ENCODE measurements at places on chromosomes 11 and 22.
A peak's percentile ranks its signal among the peaks of the same experiment; 100 is the strongest.

- no peak for DNase-seq
Observed at GRCh38 chr11:110038201-110038600, 55.0 kb upstream of the ZC3H12C start.

GRCh38 chr11:83078269-83078668, 6.6 kb upstream of the RAB30 start:
- DNase-seq, result no peak

GRCh38 chr11:64791781-64792291, 11.2 kb downstream of the MAP4K2 start:
- DNase-seq, result no peak

DNA sequence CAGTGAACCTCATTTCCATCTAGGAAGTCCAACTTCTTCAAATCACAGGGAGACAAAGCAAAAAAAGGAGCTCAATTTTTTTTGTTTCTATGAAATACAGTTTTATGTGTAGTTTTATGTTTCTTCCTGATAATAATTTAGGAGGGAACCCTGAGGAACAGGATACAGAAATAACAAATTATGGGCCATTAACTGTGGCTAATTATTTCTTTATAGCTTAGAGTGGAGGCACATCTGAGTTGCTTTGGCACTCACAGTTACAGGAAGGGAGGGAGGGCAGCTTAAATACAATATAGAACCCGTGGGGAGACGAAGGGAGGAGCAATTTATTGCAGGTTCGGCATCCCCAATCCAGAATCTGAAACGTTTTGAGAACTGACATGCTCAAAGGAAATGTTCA, 37.1 kb upstream of the HORMAD2 start:
- DNase-seq, result no peak

- DNase-seq, result no peak
Observed at GRCh38 chr22:47846206-47846605, 1083.8 kb downstream of the TBC1D22A start.

DNA sequence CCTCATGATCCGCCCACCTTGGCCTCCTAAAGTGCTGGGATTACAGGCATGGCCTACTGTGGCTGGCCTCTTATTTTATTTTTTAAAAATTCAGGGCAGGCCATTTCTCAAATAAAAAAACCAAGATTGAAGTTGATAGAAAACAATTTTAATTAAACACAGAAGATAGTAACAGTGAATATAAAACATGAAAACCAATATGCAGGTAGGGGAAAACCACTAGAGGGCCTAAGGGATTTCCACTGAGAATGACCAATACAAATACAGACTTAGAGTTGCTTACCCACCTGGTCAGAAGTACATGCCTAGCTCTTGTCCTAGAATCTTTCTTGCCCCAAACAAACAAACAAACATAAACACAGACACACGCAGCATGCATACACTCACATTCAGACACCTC, 1.7 kb upstream of the RTCB start:
- no peak for DNase-seq

GRCh38 chr11:67031791-67032561, 9.0 kb downstream of the SYT12 start:
- DNase-seq, result no peak

GRCh38 chr11:45173064-45173463, 26.6 kb downstream of the PRDM11 start:
- no peak for DNase-seq

- no peak for DNase-seq
Observed at GRCh38 chr11:96132437-96132836, 208.5 kb upstream of the MTMR2 start.

- no peak for DNase-seq
Observed at GRCh38 chr22:20279662-20280134, 11.6 kb upstream of the RTN4R start.

GRCh38 chr22:43993072-43993760, 30.9 kb upstream of the PARVB start:
- peak; percentile 87 for DNase-seq

GRCh38 chr11:133808393-133809140, 36.7 kb downstream of the SPATA19 start:
- no peak for DNase-seq

DNA sequence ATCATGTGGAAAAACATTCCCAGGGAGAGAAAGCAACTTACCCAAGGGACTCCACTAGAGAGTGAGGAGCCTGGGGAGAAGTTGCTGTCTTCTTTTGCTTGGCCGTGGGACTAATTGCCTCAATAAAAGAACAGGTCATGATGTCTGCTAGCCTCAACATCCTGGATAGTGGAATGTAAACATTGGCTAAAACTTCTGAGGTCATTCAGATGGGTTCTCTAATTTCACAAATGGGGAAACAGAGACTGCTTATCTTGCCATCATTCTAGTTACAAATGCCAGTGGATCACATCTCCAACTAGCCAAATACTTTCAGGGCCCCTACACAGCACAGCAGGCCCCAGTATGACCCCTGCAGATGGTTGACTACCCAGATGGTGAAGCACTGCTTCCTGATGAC, 28.4 kb upstream of the PAMR1 start:
- no peak for DNase-seq

GRCh38 chr11:63012430-63012829, 3.2 kb downstream of the SLC22A8 start:
- DNase-seq, result no peak

DNA sequence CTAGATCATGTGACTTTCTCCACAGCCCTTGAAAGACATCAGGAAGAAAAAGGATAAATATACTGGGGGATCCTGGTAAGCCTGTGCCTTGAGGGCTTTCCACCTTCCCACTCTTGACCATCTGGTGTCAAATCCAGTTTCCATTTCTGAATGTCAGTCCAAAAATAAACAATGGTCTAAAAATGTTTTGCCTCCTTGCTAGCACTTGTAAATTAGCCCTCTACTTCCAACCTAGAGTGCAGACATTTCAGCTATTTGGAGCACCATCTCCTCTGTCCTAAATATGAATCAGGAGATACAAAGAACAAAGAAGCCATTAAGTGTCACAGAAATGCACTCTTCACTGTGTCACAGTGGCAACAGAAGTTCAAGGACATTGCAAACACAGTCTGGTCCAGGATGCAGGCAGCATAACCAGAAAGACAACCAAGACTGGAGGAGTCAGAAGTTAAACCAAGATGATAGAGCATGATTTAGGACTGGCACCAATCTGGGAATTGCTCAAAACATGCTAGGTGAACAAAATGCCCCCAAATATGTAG, 88.1 kb downstream of the CCDC34 start:
- no peak for DNase-seq

DNA sequence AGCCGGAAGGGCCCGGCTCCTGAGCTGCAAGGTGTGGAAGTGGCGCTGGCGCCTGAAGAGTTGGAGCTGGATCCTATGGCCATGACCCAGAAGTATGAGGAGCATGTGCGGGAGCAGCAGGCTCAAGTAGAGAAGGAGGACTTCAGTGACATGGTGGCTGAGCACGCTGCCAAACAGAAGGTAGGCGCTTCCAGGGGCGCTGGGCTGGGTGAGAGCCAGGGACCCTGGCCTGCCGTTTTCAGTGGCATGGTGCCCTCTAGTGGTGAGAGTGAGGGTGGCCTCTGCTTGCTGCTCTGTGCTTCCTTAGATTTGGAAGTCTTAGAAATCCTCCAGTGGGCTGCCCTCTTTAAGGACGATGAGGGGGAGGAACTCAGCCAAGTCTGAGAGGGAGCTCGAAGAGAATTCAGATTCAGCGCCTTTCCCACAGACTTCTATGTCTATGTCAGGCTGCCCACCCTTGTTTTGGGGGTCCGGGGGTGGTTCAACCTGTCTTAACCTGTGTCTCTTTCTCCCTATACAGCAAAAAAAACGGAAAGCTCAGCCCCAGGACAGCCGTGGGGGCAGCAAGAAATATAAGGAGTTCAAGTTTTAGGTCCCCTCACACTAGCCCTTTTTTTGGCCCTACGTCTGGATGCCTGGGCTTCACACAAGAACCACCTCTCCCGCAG, 1.8 kb upstream of the PACS1 start:
- peak; percentile 87 for DNase-seq

GRCh38 chr11:114027391-114027790, 32.1 kb upstream of the ZBTB16 start:
- DNase-seq, result no peak

DNA sequence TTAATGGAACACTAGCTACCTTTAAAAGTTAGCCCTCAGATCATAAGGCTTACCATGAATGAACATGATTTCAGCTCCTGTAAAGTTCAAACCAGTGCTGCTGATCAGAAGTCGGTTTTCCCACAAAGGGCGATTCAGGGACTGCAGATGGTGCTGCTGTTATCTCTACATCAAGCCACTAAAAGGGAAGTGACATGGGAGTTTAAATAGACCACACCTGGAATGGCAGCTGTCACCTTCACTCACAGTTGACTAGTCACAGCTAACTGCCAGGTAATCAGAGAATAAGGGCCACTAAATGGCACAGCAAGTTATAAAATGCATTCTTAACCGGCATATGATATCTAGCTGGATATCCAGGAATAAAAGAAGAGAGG, 581.1 kb upstream of the ARHGAP42 start:
- no peak for DNase-seq

DNA sequence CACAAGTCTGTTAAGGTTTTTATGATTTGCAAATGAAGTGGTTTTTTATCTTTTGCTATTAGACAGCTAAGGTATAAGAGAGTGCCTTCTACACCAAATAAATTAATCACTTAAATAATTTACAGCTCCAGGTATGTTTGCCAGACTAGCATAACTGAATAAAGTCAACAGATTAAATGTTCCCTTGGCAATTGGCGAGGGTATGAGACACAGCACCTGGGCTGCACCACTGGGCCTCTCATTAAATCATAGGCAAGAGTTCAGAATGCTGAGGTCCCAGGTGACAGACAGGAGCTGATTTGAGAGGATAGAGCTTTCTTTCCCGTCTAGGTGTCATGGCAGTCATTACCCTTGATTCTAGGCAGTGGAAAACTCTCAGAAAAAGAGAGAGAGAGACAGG, 62.6 kb upstream of the WT1 start:
- DNase-seq, result no peak

DNA sequence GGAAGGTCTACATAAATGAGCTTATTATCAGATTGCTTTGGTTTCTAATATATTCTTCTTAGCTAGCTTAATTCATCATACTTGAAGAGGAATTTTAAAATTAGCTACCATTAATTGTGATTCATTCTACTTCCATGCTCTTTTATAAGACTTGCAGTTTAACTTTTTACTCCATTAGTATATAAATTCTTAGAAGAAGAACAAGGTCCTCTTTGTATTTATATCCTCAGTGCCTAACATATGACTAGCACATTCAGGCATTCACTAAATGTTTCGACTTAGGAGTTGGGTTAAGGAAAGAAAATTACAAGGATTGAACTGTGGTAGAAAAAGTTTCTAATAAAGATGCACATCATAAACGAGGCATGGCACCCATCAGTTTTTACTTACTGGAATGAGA, 1135.5 kb downstream of the JRKL start:
- no peak for DNase-seq

GRCh38 chr11:107973641-107974040, 35.1 kb upstream of the CUL5 start:
- DNase-seq, result no peak

DNA sequence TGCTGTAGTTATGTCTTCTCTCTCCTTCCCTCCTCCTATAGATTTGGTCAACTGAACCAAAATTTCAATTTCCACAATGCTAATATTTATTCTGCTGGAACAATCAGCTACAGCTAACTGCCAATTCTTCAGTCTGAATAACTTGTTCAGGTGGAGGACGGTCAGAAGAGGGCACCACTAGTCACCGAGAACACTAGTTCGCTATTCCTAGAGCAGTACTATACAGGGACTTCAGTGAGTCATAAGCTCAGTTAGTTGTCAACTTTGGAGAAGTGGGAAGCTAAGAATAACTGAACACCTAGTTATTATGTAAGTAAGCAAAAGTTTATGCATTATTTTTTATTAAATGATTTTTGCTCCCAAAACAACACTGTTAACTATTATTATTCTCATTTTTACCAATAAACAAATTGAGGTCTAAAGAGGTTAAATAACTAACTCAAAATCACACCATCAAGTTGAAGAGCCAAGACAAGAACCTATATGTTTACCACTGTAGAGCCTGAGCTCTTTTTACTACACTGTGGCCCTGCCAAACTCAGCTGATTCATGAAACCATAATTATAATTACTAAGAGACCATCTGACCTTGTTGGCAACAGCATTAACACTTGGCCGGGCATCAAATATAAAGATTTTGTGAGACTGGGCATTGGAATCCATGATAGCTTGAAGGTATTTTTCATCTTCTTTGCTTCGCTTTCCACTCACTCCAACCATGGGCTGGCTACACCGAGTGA, 59.0 kb downstream of the CEP57 start:
- DNase-seq, result peak; percentile 49

GRCh38 chr11:133052537-133052936, 479.8 kb downstream of the OPCML start:
- peak; percentile 56 for DNase-seq

DNA sequence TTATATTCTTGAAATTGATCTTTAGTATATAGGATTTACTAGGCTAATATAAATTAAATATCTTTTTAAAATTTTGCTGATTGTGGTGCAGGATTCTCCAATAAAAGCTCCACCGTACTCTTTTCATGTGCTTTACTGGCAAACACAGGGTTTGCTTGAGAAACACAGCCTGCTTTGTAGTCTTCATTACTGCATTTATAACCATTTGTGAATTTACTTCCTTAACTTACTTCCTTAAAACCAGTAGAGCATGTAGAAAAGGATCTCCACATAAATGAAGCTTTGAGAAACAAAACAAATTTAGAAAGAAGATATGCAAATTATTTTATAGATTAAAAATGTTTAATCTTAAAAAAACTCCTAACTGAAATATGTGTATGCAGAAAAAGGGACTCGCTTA, 28.8 kb downstream of the SWAP70 start:
- DNase-seq, result no peak

DNA sequence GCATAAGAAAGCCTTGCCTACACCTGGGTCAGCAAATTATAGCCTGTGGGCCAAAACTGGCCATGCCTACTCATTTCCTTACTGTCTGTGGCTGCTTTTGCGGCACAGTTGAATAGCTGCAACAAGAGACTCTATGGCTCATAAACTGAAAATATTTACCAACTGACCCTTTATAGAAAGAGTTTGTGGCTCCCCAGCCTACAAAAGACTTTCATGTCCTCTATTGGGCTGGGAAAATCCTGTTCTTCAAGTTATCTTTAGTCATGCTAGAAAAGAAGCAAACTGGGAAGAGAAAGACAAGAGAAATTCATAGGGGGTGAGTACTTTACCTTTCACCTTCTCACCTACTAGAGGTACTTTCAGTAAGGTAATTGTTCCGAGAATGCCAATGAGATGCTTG, 175.1 kb downstream of the SWAP70 start:
- DNase-seq, result no peak

- no peak for DNase-seq
Observed at GRCh38 chr11:6210274-6210955, 5.1 kb downstream of the C11orf42 start.

- no peak for DNase-seq
Observed at GRCh38 chr11:45157247-45158209, 11.1 kb downstream of the PRDM11 start.

GRCh38 chr11:26158251-26158650, 173.7 kb upstream of the ANO3 start:
- no peak for DNase-seq

- no peak for DNase-seq
Observed at GRCh38 chr11:124297921-124298320, 15.8 kb downstream of the OR8D1 start.
